T-helper 9 cell (primary cell): ENCODE measurements at places on chromosomes 2 and 18.

DNA sequence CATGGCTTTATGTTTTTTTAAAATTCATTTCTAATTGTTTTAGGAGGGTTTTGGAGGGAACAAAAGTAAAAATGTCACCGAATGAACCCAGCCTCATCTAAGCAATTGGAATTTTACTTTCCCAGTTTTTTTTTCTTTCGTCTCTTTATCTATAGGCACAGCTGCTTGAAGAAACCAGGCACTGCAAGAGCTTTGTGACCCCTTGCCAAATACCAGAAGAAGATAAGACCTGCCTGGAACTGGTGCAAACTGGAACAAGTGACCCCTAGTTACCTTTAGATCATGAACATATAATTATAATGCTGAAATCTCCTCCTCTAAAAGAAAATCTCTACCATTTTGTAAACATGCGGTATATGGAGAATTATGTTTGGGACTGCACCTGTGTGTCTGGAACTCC lies 100.9 kb downstream of the TSN start:
- DNase-seq, result no peak

DNA sequence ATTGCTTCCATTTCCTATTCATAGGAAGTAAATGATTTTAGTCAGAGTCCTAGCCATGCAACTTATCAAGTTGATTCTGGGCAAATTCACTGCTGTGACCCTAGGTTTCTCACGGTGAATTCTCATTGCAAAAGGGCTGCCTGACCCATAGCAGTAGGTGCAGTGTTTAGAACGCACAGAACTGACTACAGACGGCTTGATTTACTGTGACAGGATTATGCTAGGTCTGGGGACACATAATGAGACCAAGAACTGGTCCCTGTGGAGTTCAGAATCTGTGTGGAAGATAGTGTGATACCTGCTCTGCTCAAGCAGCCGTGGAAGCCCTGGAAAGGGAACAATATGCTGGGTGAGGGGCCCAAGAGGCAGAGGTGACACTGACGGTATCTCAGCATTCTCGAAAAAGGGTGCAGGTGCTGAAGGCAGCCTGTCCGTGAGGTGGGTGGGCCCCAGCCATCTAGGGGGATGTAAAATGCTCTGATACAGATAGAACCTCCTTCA lies 46.4 kb downstream of the ABCG8 start:
- DNase-seq, result no peak

DNA sequence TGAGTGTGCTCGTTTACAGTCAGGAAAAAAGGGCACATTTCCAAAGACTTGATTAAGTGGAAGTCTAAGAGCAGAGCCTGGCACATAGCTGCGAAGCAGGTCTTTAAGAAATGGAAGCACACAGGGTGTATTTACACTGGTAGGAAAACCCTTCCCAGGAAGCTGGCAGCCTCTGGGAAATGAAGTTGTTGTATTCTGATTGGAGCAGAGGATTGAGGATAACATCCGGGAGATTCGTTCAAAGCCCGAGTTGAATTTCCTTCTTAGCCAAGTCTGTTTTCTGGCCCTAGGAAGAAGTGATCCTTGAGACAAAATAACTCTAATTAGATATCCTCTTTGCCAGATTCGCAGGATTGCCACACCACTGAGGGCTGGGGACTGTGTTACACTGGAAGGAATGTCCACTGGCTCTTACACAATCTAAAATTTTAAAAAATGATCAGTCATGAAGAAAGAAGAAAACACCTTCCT lies 75.9 kb downstream of the ITGB1BP1 start:
- DNase-seq, result no peak

DNA sequence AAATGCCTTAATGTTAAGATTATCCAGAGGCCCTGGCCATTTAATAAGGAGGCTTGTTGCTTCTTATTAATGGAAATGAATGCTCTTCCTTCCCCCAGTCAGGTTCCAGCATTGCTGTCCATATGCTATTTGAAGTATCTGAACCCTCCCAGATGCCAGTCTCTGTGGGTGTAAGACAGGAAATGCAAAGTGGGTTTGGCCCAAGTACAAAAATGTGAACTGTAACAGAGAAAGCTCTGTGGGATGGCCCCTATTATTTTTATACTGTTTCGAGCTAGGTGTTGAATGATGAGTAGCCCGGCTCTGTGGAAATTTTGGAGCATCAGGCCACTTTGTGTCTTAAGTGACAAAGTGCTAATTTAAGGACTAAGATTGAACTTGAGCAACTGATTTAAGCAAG lies 141.0 kb downstream of the UXS1 start:
- no peak for DNase-seq

GRCh38 chr2:48600917-48601316 lies 16.7 kb upstream of the GTF2A1L start:
- no peak for DNase-seq

- DNase-seq, result no peak
Observed at GRCh38 chr2:160301420-160301819, 101.3 kb upstream of the ITGB6 start.

DNA sequence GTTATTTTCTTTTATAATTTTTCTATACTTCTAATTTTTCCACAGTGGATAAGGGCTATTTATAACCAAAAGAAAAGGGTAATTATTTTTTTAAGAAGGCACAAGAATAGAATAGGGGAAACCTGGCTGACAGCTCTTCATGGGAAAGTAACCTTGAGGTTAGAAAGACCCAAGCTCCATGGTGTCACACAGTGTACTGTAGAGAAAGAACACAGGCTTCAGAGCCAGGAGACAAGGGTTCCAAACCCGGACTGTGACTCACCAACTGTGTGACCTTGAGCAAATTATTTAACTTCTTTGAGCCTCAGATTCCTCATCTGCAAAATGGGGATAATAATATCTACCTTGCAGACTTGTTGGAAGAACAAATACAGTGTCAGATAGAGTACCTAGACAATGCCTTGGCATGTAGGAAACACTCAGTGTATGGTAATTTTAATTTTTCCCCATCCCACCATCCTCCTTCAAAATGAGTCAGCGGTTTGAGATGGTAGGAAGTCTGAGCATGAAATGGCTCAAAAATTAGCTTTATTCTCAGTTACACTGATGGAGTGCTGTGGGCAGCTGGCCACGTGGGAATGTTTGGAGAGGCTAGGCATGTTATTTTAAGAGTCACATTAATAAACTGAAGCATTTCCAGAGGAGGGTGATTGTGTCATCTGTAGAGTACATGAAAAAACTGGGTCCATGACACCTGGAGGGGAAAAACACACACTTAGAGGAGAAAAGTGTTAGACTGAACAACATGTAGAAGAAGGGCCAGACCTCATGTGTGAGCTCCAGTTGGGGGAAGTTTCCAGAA lies 36.7 kb downstream of the TMEM37 start:
- DNase-seq, result no peak

DNA sequence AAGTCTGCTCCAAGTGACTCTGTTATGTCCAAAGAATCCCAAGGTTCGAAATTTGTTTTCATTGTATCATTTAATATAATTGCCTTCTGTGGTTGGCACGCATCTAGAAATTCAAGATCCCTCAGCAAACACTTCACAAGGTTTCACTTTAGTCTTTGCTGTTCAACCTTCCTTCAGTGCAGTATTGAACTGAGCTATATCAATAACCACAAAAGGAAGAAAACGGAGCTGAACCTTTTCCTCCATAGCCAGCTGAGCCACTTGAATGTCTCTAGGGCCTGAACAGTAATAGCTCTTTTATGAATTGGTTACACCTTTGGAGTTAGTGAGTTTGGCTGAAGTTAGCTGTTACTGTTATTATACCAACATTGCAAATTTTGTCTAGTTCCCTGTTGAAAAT lies 357.7 kb upstream of the HNRNPA3 start:
- DNase-seq, result no peak

GRCh38 chr2:96895746-96896651 lies 26.1 kb upstream of the SEMA4C start:
- DNase-seq, result no peak

- DNase-seq, result no peak
Observed at GRCh38 chr2:55268288-55268906, 634 bp downstream of the MTIF2 start.
